Type B pancreatic cell (in vitro differentiated cells): ENCODE measurements at places on chromosomes 2 and 18. TPM values are rescaled to one million over a fixed set of nuclear protein-coding genes. Genes with fewer than 3 reads are reported as not detected.

DNA sequence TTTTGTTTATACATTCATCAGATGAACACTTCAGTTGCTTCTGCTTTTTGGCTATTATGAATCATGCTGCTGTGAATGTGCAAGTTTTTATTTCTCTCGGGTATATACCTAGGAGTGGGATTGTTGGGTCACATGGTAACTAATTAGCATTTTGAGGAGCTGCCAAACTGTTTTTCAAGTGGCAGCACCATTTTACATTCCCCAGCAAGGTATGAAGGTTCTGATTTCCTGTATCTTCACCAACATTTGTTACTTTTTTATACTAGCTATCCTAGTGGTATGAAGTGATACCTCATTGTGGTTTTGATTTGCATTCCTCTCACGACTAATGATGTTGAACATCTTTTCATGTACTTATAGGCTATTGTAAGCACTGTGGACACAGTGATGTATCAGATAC, 53.9 kb downstream of the DYNC1I2 start:
- DNase-seq, result no peak

DNA sequence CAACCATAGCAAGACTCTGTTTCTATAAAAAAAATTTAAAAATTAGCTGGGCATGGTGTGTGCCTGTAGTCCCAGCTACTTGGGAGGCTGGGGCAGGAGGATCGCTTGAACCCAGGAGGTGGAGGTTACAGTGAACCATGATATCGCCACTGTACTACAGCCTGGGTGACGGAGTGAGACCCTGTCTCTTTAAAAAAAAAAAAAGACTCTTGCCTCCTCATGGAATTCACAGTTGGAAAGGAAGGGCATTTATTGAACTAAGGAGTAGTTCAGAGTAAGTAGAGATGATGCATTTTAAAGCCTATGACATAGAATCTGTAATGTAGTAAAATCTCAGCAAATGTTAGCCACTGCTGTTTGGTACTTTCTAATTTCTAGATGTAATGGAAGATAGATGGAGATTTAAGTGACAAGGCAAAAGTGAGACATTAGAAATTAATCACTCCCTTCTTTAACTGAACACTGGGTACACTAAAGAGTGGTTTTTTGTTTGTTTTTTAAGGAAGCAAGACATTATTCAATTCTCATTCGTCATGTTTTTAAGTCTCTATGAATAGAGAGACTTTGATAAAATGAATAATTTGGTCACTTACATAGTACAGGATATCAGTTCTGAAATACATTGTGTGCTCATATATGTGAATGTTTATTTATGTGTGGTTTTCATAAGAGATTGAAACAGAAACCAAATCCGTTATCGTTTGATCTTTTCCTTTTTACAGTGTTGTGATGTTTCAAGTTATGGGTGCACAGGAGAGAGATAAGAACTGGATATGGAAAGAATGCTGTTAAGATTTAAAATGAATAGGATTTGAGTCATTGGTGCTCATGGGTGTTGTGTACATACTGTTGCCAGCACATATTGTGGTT, 186.1 kb upstream of the STON1 start:
- no peak for DNase-seq

DNA sequence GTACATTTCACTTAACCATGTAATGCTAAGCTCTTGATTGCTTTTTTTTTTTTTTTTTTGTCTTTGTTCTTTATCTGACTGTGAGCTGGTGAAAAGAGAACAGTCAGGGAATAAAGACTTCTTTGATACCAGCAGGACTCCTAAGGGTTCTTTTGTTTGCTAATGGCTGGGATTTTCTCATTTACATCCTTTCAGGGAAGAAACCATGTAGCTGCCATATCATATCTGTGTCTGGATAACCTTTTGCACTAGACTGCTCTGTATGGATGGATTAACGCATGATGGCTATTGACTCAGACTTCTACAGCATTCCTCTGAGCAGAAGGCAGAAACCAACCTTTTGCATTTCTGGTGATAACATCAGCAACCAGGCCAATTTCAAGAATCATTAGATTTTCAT, 504.0 kb downstream of the LRRTM4 start:
- no peak for DNase-seq

CPLX4 gene
- not detected in 2 replicates for total RNA-seq

UGT1A7 gene
- 0.19 TPM in 1 of 2 replicates, not detected in the other for total RNA-seq
